ENCODE measurements at places on chromosomes 7 and 10. TPM values are rescaled to one million over a fixed set of nuclear protein-coding genes. Genes with fewer than 3 reads are reported as not detected.

DNA sequence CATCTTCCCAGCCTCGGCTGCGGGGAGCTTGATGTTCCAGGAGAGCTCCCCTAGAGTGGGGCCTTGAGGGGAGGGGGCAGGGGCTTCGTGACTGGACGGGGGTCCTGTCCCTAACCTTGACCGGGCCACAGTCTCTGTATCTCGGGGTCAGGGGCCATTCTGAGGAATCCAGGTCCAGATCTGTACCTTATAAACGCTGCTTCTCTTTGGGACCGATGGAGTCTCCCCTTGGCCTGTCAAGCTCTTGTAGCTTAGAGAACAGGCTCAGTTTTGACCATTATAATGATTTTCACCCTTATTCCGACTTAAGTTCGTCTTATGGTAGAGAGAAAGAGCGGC lies 831 bp downstream of the ZKSCAN5 start:
- H3K4me3 ChIP-seq: peak overlapping the region; percentile 98
- no peaks in the 10 kb centered on the region for H3K27me3 ChIP-seq
- peaks cover 27% of the 10 kb centered on the region for H3K4me1 ChIP-seq
- H3K27ac ChIP-seq: peak overlapping the region; percentile 88
- DNase-seq: no peak

GRCh38 chr10:50312464-50313437 lies 61.4 kb upstream of the ASAH2 start:
- no peak for DNase-seq
- no peaks in the 10 kb centered on the region for H3K4me1 ChIP-seq
- no peak overlapping the region for H3K27ac ChIP-seq
- no peaks in the 10 kb centered on the region for H3K27me3 ChIP-seq
- no peak overlapping the region for H3K4me3 ChIP-seq

DNA sequence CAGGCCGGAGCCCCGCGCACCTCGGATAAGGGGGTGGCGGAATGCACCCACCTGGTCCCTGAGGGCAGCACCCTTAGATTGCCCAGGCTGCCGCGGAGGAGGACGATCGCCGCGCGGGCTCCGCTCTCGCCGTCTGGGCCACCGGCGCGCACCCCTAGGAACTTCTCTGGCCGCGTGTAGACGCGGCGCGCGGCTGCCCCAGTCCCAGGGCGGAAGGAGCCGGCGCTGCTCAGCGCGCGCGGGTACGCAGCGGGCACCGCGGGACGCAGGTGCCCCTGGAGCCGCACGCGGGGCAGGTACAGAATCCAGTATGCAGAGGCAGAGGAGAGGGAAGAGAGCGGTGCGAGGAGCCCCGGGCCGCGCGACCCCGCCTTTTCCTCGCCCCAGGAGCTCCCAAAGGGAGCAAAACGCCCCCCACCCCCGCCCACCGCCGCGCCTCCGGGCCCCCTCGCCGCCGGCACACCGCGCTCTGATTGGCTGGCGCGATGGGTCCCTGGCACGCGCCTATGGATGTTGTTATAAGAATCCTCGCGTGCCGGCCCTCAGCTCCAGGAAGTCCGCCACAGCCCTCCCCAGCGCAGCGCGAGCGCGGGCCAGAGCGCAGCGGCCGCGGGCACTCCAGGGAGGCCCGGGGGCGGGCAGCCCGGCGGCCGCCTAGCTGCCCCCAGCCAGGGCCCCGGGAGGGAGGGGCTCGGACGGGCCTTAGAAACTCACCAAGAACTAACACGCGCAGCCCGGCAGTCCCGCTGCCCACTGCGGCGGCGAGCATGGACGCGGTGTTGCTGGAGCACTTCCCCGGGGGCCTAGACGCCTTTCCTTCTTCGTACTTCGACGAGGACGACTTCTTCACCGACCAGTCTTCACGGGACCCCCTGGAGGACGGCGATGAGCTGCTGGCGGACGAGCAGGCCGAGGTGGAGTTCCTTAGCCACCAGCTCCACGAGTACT lies at the start of gene PTF1A:
PTF1A (plus strand) TSS at position 549 of the 948 bp plus-strand sequence; CDS start at position 768, 219 bp downstream.
- no peaks in the 10 kb centered on the region for H3K36me3 ChIP-seq
- DNase-seq: no peak
- H3K4me1 ChIP-seq: no peaks in the 10 kb centered on the region
- H3K27me3 ChIP-seq: no peaks in the 10 kb centered on the region
- no peak within 1 kb of the TSS for H3K4me3 ChIP-seq

DNA sequence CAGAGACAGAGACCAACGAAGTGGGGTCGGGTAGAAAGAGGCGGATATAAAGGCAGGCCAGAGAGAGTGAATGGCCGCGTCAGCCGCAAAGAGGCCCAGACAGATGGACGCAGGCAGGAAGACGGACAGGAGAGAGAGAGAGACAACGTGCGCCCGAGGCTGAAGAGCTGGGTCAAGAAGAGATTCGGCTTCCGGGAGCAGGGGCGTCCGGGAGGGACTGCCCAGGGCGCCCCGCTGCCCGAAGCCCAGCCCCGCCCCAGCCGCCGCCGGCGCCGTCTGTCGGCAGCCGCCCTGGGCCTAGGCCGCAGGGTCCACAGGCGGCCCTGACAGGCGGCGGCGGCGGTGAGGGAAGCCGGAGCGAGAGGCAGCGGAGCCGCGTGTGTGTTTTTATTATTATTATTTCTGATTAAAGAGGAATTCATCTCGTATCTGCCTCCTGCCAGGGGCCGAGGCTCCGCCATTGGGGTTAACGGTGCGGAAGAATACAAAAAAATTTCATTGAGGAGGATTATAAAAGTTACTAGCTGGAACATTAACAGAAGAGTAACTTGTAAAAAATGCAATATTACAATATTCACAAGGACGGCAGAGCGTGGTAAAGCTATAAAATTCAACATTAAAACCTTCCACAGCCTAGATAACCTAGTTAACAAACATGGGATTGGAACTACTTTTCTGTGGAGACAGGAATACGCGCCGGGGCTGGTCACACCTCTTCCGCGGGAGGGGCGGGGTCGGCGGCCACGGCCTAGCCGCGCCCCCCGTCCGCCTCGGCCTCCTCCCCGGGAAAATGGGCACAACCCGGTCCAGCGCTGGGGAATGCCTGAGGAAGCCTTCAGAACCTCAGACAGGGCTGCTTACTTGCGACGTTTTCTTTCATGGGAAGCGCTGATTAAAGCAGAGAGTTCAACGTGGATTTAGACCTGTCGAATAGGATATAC lies 29.7 kb upstream of the PAX2 start:
- no peak overlapping the region for H3K4me3 ChIP-seq
- DNase-seq: no peak
- H3K36me3 ChIP-seq: no peaks in the 10 kb centered on the region
- no peak overlapping the region for H3K27ac ChIP-seq
- peaks cover 17% of the 10 kb centered on the region for H3K27me3 ChIP-seq

- H3K27me3 ChIP-seq: no peaks in the 10 kb centered on the region
- H3K36me3 ChIP-seq: no peaks in the 10 kb centered on the region
- no peaks in the 10 kb centered on the region for H3K4me1 ChIP-seq
- H3K27ac ChIP-seq: no peak overlapping the region
Measured at GRCh38 chr10:78779339-78779955, 289.3 kb upstream of the ZMIZ1 start.

GRCh38 chr7:90274161-90274560 lies 29.2 kb downstream of the CFAP69 start:
- no peak for DNase-seq
- H3K4me1 ChIP-seq: no peaks in the 10 kb centered on the region
- H3K27me3 ChIP-seq: no peaks in the 10 kb centered on the region
- H3K36me3 ChIP-seq: no peaks in the 10 kb centered on the region

DNA sequence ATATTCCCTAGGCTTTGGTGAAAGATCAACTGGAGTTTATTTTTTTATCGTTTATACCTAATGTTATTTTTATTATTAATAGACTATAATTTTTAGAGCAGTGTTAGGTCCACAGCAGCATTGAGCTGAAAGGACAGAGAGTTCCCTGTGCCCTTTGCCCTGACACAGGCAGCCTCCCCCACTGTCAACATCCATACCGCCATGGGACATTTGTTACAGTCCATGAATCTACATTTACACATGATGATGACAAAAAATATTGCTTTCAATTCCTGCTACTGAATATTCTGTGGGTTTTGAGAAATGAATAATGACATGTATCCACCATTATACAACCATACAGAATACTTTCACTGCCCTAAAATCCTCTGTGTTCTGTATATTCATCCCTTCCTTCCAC lies 1297.5 kb upstream of the SORCS1 start:
- H3K27me3 ChIP-seq: no peaks in the 10 kb centered on the region
- no peaks in the 10 kb centered on the region for H3K36me3 ChIP-seq
- H3K4me3 ChIP-seq: no peak overlapping the region
- no peaks in the 10 kb centered on the region for H3K4me1 ChIP-seq
- H3K27ac ChIP-seq: no peak overlapping the region
- no peak for DNase-seq

DNA sequence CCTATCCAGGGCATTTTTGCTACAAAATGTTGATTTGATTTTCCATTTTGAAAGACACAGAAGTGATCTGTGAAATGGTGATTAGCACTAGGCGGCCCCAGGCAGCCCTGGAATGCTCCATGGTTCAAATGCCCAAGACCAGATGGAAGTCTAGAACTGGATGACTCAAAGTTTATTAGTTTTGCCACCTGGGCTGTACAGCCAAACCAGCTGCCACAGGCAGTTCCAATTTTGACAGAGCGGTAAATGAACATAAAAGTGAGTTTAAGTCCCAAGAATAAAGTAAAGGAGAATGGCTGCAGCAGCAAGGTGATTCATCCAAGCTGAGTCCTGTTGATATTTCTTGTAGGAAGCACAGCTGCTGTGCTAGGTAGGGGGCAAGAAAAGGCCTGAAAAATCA lies 180.5 kb downstream of the SUGCT start:
- no peak overlapping the region for H3K4me3 ChIP-seq
- no peaks in the 10 kb centered on the region for H3K36me3 ChIP-seq
- no peaks in the 10 kb centered on the region for H3K4me1 ChIP-seq

- DNase-seq: no peak
- H3K36me3 ChIP-seq: no peaks in the 10 kb centered on the region
- H3K4me1 ChIP-seq: peaks cover 48% of the 10 kb centered on the region
- no peak overlapping the region for H3K4me3 ChIP-seq
Measured at GRCh38 chr7:116232350-116232749, 22.0 kb downstream of the TES start.

DNA sequence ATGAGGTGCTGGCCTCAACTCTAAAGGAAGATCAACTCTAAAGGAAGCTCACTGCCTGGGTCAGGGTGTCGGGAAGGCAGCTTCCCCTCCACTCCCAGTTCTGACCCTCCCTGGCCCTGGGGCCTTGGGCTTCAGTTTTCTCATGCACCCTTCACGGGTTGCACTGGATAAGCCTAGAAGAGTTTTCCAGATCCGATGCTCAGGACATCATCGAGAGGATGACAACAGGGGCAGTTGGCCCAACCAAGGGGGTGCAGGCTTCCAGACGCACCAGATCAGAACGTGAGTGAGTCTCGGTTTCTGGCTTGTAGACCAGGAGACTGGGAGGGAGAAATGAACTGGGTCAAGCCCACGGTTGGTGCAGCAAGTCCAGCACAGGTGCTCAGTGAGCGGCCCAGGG lies 34.2 kb upstream of the CHST15 start:
- no peaks in the 10 kb centered on the region for H3K4me1 ChIP-seq

GRCh38 chr7:34158368-34159153 lies 253.2 kb downstream of the BMPER start:
- no peak overlapping the region for H3K4me3 ChIP-seq
- no peak for DNase-seq
- H3K27ac ChIP-seq: no peak overlapping the region
- H3K27me3 ChIP-seq: no peaks in the 10 kb centered on the region

GRCh38 chr10:30070001-30070685 lies 10.8 kb upstream of the JCAD start:
- H3K4me1 ChIP-seq: no peaks in the 10 kb centered on the region
- no peak for DNase-seq
- no peak overlapping the region for H3K27ac ChIP-seq
- H3K4me3 ChIP-seq: no peak overlapping the region

- H3K4me1 ChIP-seq: no peaks in the 10 kb centered on the region
- H3K36me3 ChIP-seq: peaks cover 17% of the 10 kb centered on the region
- no peak for DNase-seq
- H3K27me3 ChIP-seq: no peaks in the 10 kb centered on the region
- H3K4me3 ChIP-seq: no peak overlapping the region
- no peak overlapping the region for H3K27ac ChIP-seq
Measured at GRCh38 chr10:851901-852300, 79.6 kb downstream of the LARP4B start.

PRSS2 gene
- not detected for polyA plus RNA-seq

MXI1 gene
- 46.1 TPM for polyA plus RNA-seq

CDHR3 gene
- polyA plus RNA-seq: 1.1 TPM

WNT8B gene
- polyA plus RNA-seq: 0.11 TPM

PTN gene
- polyA plus RNA-seq: not detected

OR2A12 gene
- not detected for polyA plus RNA-seq

GAD2 gene
- not detected for polyA plus RNA-seq

All from naive thymus-derived CD4-positive, alpha-beta T cell (primary cell).